Activated CD4-positive, alpha-beta T cell treated with anti-CD3 and anti-CD28 coated beads for 36 hours (primary cell): ENCODE measurements at places on chromosomes 11 and 22. TPM values are rescaled to one million over a fixed set of nuclear protein-coding genes. Genes with fewer than 3 reads are reported as not detected.

GRCh38 chr22:33691057-33691630 is 229.1 kb downstream of the LARGE1 start:
- H3K27me3 ChIP-seq, result no peaks in the 10 kb centered on the region
- no peak overlapping the region for H3K4me3 ChIP-seq
- no peak overlapping the region for H3K27ac ChIP-seq
- H3K36me3 ChIP-seq, result no peaks in the 10 kb centered on the region

DNA sequence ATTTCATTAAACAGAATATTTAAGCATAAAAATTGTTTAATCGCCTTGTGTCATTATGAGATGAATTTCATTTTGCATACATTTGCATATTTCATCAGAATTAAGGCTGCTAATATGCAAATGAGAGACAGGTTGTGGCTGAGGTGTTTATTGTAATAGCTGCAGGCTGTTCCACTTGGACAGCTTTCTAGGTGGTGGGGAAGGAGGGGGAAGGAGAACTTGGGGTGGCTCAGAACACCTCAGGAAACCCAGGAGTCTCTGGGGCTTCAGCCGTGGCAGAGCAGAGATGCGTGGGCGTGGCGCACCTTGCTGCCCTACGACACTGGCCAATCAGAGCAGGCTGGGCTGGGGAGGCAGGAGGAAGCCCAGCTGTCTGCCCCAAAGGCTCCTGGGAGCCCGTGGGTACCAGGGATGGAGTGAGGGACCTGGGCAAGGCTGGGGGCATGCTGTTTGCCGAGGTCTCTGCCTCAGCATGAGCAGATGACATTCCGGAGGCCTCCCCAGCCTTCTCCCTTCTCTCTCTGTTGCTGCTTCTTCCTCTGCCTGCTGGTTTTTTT is 542.9 kb downstream of the MN1 start:
- no peak overlapping the region for H3K27ac ChIP-seq
- DNase-seq, result no peak
- H3K36me3 ChIP-seq, result peaks cover 3% of the 10 kb centered on the region
- no peaks in the 10 kb centered on the region for H3K4me1 ChIP-seq
- peaks cover 5% of the 10 kb centered on the region for H3K27me3 ChIP-seq

- no peaks in the 10 kb centered on the region for H3K4me1 ChIP-seq
- no peak overlapping the region for H3K27ac ChIP-seq
- H3K4me3 ChIP-seq, result no peak overlapping the region
- peaks cover 7% of the 10 kb centered on the region for H3K27me3 ChIP-seq
Observed at GRCh38 chr11:121741351-121741760, 288.6 kb upstream of the SORL1-AS1 start.

- DNase-seq, result no peak
- peaks cover 24% of the 10 kb centered on the region for H3K27me3 ChIP-seq
- H3K36me3 ChIP-seq, result no peaks in the 10 kb centered on the region
Observed at GRCh38 chr22:35543702-35544101, 3.1 kb downstream of the RASD2 start.

DNA sequence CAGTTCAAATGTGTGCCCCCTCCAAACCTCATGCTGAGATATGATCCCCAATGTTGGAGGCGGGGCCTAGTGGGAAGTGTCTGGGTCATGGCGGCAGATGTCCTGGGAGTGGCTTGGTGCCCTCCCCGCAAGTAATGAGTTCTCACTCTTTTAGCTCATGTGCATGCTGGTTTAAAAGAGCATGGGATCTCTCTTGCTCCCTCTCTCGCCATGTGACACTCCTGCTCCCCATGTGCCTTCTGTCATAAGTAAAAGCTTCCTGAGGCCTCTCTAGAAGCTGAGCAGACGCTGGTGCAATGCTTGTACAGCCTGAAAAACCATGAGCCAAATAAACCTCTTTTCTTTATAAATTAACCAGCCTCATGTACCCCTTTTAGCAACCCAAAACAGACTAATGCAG is 98.8 kb downstream of the SGSM3 start:
- H3K4me1 ChIP-seq, result peaks cover 35% of the 10 kb centered on the region
- no peaks in the 10 kb centered on the region for H3K27me3 ChIP-seq
- no peak overlapping the region for H3K4me3 ChIP-seq
- no peak overlapping the region for H3K27ac ChIP-seq

- no peak overlapping the region for H3K4me3 ChIP-seq
- H3K27ac ChIP-seq, result no peak overlapping the region
- no peaks in the 10 kb centered on the region for H3K36me3 ChIP-seq
- no peaks in the 10 kb centered on the region for H3K4me1 ChIP-seq
Observed at GRCh38 chr11:28393348-28393747, 285.2 kb downstream of the METTL15 start.

GRCh38 chr11:46917762-46918082 is 628 bp downstream of the LRP4 start:
- H3K4me1 ChIP-seq, result peaks cover 25% of the 10 kb centered on the region
- H3K36me3 ChIP-seq, result no peaks in the 10 kb centered on the region
- peaks cover 53% of the 10 kb centered on the region for H3K27me3 ChIP-seq

GRCh38 chr11:48008951-48009270 is 28.6 kb downstream of the PTPRJ start:
- peaks cover 6% of the 10 kb centered on the region for H3K36me3 ChIP-seq
- H3K4me1 ChIP-seq, result peaks cover 91% of the 10 kb centered on the region
- H3K27me3 ChIP-seq, result no peaks in the 10 kb centered on the region
- peak; percentile 87 for DNase-seq

Gene LSP1
- 227 TPM for total RNA-seq

Gene DEUP1
- not detected for total RNA-seq

Gene BRSK2
- 1.2 TPM for total RNA-seq

Gene FGF4
- not detected for total RNA-seq
